ENCODE measurements at places on chromosomes 2 and 18.

- peak; percentile 71 for DNase-seq
These were observed 49.7 kb upstream of the RASGRP3 start for GRCh38 chr2:33426666-33427231.

- DNase-seq, result no peak
These were observed 11.0 kb downstream of the TANK start for GRCh38 chr2:161170958-161171932.

GRCh38 chr2:235149736-235150135 lies 197.9 kb downstream of the SH3BP4 start:
- no peak for DNase-seq

GRCh38 chr18:59846814-59847490 lies 52.8 kb upstream of the PMAIP1 start:
- DNase-seq, result no peak

DNA sequence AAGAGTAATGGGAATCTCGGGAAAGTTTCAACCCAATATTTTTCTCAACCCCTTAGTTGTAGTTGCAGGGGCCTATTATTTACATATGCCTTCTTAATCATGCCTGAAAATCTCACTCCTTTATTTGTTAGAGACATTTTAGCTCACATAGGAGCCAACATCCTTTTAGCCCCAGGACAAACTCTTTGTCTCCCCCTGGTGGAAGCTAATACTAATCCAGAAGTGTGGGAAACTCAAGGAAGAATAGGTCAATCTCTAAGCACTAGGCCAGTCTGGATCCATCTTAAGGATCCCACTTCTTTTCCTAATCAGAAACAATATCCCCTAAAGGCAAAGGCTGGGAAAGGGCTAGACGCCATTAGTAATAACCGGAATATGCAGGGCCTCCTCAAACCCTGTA lies 550.9 kb upstream of the PKDCC start:
- DNase-seq, result no peak

DNA sequence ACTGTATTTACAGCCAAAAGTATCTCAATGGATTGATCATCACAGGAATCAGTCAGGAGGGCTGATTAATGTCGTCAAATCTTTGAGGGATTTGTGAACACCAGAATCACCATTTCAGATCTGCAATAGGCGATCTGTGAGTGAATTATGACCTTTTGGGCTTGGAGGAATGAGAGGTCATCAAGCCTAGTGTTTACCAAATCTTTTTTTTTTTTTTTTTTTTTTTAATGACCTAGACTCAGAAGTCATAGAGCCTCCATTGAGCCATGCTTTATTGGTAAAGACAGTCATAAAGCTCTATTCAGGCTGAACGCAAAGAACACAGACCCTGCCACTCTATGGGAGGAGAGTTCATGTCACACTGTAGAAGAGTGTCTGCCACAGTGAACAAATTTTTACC lies 97.7 kb downstream of the SOCS6 start:
- no peak for DNase-seq

GRCh38 chr2:24409171-24409570 lies 48.8 kb upstream of the ITSN2 start:
- no peak for DNase-seq

GRCh38 chr18:77063260-77063659 lies 69.3 kb downstream of the MBP start:
- DNase-seq, result no peak

DNA sequence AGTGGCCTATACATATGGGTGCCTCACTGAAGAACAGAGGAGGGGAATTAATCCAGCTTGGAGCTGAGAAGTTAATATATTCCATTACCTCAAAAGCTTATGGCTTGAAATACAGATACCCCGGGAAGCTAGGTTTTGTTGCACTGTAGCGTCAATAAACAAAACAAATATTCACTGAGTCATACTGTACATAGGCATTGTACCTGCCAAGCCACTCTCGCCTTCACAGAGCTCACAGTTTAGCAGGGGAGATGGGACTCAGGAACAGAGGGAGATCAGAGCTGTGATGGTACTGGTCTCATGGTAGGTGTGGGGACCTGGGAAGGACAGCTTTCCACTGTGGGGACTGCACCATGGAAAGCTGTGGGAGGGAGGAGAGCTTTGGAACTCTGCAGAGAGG lies 111.2 kb upstream of the ST6GAL2 start:
- DNase-seq, result no peak

DNA sequence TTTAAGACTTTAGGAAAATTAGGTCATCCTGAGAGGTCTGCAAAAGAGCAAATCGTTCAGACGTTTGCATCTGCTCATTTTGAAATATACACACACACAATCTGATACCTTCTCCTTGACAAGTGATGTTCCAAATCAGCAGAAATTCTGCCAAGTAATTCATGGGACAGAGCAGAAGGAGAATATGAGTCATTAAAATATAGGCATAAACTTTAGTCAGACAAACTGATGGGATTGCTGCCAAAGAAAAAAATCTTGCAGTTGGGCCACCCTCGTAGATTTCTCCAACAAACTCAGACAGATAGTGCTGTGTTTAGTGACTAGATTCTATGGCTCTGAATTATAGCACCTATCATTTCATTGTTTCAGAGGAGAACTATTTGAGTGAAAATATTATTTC lies 336.3 kb downstream of the NYAP2 start:
- DNase-seq, result no peak

DNA sequence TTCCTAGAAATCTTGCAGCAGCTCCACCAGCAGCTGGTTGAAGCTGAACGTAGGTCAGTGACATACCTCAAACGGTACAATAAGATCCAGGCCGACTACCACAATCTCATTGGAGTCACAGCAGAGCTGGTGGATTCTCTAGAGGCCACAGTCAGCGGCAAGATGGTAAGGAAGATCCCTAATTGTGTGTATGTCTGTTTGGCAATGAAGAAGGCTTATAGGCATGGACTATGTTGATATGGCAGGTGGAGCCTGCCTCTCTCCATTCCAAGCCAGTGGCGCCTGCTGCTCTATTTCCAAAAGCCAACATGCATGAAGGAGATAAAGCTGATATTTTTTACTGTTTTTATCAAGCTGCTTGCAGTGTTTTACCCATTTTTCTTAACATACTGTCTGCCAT lies 36.8 kb downstream of the ARMC9 start:
- DNase-seq, result no peak

GRCh38 chr2:51994123-51994763 lies 962.3 kb upstream of the NRXN1 start:
- peak; percentile 85 for DNase-seq

DNA sequence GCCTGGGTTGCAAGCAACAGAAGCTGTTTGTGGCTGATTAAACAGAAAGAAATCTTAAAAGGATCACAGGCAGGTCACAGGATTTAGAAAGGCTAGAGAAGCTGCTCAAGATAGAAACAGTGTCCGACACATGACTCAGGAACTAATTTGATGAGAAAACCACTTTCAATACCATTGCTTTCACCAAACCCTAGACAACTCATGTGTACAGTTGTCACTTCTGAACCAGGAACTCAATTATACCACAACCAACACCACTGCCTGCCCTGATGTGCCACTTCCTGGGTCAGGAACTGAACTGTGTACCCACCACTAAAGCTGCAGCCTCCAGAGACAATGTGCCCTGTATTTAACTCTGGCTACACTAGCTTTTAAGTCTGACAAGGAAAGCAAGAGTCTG lies 56.0 kb downstream of the TMEM247 start:
- no peak for DNase-seq

DNA sequence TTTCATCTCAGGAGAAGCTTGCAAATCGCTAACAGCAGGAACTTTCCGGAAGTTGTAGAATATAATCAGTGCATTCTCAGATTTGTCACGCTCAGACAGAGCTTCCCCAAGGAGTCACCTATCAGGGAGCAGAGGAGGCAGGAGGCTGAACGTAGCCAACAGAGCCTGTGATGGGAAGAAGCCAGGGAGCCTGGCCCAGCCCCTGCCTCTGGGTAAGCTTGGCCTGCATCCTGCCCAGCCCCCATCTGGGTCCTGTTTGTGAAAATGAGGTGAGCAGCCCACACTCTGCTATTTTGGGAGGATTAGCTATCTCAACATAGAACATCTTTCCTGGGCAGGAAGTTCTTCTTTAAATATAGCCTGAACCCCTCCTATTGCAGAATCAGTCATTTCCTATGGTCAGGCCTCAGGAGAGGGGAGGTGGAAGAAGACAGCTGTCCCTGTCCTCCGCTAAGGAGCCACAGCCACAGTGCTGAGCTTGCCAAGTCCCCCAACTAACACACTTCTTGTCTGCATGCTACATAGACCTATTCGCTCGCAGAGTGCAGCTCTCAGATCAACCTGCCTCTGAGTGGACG lies 19.2 kb upstream of the PKDCC start:
- no peak for DNase-seq

DNA sequence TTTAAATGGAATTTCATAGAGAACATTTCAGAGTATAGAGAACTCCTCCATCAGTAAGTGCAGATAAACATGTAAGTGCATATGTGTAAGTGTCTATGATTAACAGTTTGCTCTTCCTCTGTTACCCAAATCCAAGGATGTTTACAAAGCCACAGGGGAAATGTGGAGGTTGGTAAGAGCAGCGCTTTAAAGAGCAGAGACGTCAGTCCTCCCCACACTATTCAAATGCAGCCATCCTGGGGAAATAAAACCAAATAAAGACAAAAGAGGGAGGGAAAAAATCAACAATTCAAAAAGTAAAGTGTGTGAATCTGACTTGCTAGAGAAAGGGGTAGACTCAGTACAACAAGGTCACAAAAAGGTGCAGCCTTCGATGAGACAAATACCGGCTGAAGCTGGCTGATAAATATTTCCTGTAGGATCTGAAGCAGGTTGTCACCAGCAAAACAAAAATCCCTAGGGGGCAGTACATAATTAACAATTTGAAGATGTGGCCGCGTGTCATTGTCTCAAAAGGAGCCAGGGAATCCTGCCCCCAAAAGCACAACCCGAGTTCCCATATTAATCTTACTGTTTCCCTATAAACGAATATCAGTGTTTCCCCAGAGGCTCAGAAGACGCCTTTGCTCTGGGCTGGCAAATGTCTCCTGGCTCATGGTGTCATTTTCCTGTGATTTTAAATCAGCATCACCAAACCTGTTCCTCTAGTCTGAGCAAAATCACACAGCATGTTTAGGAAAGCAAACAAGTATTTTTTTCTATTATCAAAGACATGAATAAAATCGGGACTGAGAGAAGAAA lies 216.5 kb downstream of the CDCA7 start:
- peak; percentile 83 for DNase-seq

GRCh38 chr18:59357928-59358327 lies 1.1 kb downstream of the LMAN1 start:
- DNase-seq, result no peak

GRCh38 chr2:37379881-37380296 lies 35.5 kb downstream of the QPCT start:
- no peak for DNase-seq

DNA sequence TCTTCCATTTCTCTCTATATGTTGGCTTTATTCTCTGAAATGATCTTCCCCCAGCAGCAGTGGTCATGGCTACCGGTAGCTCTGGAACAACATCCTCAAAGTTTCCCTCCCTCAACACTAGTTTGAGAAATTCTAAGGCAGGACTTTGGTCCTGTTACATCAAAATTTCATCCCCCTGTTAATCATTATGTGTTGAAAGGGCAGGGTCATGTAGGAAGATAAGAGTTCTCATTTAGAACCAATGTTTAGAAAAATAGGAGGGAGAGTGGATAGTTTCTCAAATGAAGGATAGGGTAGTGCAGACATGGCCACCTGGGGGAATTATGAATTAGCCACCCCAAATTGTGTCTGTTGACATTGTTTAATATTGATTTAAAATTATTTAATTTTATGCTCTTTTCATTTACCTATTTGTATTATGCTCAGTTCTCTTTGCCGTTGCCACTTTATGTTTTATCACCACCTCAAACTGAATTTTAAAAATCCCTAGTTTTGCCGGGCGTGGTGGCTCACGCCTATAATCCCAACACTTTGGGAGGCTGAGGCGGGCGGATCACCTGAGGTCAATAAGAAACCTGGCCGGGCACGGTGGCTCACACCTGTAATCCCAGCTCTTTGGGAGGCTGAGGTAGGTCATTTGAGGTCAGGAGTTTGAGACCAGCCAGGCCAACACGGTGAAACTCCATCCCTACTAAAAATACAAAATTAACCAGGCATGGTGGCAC lies 22.3 kb downstream of the EML4 start:
- DNase-seq, result no peak

DNA sequence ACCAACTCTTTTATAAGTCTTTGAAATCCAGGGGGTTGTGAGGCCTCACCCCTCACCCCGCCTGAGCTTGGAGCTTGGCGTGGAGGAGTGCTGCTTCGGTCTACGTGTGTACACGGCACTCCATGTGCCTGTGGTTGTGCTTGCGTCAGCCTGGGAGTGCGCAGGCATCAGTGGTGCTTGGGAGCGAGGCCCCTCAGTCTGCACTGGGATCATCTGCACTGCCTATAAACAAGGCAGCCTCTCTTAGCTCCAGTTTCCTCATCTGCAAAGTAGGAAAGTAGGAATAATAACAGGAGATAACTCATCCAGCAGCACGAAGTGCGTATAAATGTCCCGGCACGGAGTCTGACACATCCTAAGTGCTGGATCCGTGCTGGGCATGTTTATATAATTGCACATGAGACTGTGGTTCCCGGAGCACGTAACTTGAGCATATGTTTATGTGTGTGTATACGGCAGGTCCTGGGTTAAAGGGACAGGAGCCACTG lies 1.2 kb downstream of the GYPC start:
- no peak for DNase-seq

GRCh38 chr2:240481720-240482119 lies 46.3 kb downstream of the GPC1 start:
- DNase-seq, result no peak

DNA sequence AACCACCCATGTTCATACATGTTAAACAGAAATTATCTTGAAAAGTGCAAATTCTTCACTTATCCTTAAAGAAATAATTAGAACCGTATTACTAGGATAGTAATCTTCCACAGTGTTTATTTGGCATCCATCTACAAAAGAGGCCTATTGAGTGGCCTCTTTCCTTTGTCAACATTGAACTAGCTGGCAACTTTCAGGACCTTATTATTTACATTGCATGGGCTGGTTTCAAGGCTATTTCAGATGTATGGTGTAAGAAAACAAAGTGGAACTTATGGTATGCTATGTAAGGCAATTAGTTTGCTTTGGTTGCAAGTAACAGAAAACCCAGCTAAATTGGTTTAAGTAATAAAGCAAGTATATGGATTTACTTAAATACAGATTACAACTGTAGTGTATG lies 324.6 kb downstream of the RBM43 start:
- DNase-seq, result no peak

- DNase-seq, result no peak
These were observed 2.0 kb upstream of the PRKCE start for GRCh38 chr2:45649462-45649857.
